ENCODE measurements at places on chromosomes 2 and 18.

DNA sequence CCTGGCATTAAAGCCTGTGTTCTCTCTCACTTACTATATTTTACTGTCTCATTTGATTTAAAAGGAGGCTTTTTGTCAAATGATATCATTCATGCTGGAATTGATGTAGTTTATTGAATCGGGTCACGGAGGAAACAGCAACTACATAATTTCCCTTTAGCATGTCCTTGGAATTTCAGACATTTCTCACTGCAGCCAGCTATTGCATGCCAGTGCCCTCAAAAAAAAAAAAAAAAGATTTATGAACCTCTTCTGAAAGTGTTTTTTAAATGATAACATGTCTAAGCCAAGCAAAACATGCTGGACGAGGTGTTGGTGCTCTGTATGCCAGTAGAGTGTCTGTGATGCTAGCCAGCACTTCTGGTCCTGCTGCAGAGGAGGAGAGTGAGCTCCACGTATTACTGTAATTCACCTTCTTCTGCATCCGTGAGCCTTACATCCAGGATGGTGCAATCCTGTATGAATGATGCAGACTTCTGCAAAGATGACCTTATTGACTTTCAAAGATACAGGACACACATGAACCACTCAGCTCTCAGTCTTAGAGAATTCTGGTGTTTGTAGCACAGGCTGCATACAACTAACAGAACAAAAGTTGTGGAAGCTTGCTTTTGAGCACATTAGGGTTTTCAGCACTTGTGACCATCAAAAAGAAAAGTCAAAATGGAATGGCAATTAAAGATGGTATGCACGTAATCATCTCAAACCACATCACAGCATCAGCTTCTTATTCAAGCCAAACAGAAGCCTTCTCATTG, 31.1 kb downstream of the UGP2 start:
- DNase-seq, result peak; percentile 4

GRCh38 chr2:182585001-182585400, 131.1 kb upstream of the DNAJC10 start:
- DNase-seq, result no peak

DNA sequence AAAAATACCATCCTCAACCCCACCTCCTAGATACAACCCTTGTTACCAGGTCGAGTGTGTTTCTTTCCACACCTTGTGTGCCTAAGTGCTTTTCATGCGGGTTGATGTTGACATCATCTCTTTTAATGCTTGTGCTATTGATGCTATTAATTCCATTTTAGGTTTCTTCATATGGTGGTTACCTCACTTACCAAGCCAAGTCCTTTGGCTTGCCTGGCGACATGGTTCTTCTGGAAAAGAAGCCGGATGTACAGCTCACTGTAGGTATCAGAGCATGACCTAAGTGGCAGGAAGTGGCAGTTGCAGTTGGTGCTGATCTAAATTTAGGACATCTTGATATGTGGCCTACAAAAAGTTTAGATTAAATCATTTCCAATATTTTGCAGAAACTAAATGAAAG, 149.9 kb upstream of the TTC39C start:
- DNase-seq, result no peak

- no peak for DNase-seq
Measured at GRCh38 chr2:239386001-239386670, 14.7 kb downstream of the HDAC4 start.

GRCh38 chr2:9777081-9777480, 66.2 kb upstream of the TAF1B start:
- no peak for DNase-seq

GRCh38 chr2:227824711-227825110, 11.1 kb downstream of the CCL20 start:
- no peak for DNase-seq
